SK-N-DZ (cell line): ENCODE measurements at places on chromosomes 3 and 15.

GRCh38 chr3:85758442-85758841 lies 799.7 kb downstream of the CADM2 start:
- DNase-seq, result no peak

DNA sequence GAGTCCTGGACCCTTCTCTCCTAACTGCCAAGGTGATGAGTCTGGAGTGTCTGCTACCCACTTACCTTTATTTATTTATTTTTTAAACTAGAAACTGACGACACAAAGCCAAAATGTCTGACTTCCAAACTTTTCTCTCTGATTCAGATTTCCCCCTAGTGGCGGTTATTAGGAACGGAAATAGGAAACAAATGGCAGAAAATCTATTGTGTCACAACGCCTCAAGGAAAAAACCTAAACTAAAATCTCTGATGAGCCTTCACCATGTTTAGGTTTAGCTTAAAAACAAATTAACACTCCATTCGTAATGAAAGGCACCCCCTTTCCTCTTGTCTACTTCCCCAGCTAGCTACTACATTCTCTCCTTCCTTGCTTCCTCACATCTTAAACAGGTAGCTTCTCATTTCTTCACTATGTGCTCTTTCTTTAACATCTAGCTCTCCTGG lies 94.0 kb upstream of the MEX3B start:
- DNase-seq, result peak; percentile 37

- no peak for DNase-seq
Measured at GRCh38 chr3:174251681-174252080, 607.5 kb upstream of the NAALADL2 start.

DNA sequence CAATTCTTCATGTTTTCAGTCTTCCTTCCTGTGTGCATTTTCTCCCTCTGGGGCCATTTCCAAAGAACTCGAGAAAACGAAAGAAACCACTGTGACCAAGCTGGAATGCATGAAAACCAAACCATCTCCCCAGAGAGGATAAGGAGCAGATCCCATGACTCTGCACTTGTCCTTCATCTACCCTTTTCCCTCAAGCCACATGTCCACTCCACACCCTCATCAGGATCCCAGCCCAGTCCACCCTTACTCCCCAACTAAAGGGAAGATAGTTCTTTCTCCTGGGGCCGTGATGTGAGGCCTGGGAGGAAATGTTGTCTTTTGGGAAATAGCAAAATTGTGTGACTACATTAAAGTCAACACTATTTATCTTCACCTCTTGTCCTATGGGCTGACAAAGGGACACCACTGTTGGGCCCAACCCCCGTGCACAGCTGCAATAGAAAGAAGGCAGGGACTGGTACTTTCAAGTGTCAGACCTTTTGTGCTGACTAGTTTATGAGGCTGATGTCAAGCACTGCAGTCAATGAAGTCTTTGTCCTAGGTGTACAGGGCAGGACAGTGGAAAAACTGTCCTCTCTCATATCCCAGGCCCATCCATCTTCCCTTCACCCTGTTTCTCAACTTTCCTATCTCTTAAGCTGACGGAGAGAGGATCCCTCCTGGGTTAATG lies 487.1 kb upstream of the NR2F2 start:
- DNase-seq, result no peak

DNA sequence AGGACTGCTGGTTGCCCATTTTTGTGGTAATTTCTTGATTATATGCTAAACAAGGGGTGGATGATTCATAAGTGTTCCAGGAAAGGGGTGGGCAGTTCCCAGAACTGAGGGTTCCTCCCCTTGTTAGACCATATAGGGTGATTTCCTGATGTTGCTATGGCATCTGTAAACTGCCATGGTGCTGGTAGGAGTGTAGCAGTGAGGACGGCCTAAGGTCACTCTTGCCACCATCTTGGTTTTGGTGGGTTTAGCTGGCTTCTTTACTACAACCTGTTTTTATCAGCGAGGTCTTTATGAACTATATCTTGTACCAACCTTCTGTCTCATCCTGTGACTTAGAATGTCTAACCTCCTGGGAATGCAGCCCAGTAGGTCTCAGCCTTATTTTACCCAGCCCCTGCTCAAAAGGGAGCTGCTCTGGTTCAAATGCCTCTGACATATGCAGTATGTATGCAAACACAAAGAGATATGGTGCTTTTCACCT lies 46.2 kb downstream of the C3orf38 start:
- no peak for DNase-seq

DNA sequence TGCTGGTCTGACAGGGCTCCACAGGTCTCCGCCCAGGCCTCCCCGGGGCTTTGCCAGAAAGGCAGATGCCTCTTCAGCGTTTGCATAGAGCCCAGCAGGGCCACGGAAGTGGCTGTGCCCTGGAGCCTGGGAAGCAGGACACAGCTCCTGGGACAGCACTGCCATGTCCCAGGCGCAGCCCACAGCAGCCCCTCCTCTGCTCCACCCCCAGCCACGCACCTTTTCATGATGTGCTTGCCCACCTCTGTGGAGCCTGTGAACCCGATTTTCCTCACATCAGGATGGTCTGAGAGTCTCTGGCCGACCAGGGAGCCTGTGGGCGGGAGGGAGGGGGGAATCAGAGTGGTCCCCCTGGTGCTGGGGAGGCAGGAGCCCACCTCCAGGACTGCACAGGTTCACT lies 33.9 kb upstream of the SLC41A3 start:
- no peak for DNase-seq

GRCh38 chr3:15636028-15636709 lies 34.6 kb downstream of the BTD start:
- no peak for DNase-seq

DNA sequence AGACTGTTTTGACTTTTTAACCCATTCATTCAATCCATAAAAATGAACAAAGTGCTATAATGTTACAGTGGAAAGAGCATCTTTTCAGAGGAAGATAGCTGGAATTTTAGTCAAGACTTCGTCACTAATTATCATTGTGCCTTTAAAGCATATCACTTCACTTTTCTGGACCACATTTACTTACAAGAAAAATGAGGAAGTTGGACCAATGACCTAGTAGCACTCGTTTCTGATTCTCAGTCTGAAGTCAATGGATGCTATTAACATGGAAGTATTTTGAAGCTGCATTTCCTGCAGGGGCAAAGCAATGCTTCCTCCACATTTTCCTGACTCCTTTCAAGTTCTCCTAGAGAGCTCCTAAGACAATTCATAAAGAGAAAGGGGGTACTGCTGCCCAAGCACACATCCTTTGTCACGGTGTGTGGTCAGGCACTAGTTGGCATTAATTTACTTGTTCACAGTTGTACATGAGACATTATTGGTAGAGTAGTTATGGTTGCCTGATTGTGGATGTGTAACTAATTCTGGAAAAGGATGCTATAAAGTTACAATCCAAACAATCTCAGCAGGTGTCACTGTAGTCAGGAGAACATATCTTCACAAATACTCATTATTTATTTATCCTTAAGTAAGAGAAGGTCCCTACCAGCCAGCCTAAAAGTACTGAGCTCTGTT lies 1049.1 kb downstream of the FHIT start:
- DNase-seq, result no peak

DNA sequence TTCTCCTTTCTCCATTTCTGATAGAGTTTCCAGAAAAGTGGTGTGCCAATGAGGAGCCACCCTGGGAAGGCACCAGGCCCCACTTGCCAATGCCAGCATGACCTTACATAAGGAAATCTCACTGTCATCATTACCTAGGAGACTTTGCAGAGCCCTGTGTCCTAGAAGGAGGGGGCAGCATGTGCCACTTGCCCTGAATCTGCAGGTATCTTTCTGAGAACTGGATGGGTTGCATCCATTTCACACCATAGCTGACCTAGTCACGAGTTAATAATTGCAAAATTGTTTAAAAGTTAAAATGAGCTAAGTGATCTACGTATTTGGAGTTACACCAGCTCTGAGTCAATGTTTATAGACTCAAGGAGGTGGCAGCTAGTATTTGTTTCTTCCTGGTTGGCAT lies 14.3 kb downstream of the CA12 start:
- DNase-seq, result no peak

GRCh38 chr3:146476094-146476740 lies 6.9 kb upstream of the PLSCR2 start:
- no peak for DNase-seq

DNA sequence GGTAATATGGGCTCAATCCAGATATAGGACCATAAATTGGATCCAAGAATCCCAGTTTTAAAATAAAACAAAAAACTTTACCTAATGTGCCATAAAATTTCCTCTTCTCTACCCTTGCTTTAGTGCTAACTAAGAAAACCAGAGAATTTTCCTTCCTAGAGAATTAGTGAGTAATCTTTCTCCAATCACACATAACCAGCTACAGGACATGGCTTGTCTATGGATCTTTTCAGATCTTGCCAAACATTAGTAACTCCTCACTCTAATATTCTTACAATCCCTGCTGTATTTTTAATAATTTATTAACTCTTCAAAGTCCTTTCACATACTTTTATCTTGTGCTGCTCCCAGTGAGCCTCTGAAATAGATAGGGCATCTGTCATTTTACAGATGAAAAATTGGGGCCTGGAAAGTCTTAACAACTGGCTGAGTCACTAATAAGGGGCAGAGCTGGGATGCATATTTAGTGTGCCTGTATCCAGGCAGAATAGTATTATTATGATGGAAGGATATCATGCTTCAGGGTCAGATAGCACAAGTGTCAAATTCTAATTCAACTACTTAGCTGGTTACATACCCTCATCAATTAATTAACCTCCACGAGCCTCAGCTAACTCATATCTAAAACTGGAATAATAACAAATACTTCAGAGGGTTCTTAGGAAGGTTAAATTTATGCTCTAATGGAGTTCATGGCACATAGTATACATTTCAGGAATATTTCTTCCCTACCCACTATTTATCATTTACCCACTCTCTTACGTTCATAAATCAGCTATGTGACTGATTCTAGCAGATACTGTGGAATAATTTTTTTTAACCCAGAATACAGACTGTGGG lies 5.6 kb downstream of the ZBED2 start:
- no peak for DNase-seq

DNA sequence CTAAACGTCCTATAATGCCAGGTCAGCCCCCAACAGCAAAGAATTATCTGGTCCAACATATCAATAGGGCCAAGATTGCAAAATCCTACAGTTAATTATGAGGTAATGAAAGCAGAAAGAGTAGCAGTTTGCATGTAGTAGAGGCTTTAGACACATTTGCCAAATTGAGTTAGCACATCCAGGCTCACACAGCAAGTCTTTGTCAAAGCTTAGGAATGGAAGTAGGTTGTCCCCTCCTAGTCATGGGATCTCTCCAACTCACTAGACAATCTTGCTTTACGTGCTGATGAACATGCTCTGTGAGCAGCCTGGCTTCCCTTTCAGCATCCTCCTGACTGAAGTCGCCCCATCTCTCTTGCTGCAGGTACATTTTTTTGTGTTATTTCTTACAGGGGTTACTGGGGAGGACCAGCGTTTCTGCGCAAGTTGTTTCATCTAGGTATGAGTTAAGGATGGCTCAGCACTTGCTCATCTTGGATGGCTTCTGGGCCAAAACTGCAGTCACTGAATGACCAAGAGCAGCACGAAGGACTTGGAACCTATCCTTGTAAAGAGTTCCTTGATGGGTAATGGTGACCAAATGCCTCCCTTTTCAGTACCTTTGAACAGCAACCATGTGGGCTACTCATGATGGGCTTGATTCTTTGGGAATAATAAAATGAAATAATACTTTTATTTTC lies 55.9 kb downstream of the SQOR start:
- DNase-seq, result no peak

DNA sequence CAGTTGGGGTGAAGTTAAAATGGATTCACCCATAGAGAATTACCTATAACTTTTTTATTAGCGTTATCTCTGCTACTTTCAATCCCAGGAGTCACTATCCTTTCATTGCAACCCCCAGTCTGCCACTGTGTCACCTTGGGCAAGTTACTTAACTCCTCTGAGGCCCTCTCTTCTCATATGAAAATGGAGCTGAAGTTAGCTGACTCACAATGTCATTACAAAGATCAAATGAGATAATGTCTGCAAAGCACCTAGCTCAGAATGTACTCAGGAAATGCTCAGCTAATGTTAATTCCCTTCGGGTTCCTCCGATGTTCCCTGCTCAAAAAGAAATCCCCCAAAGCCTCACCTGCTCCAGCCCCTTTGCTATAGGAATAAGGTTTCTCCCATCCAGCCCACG lies 50.0 kb downstream of the TRIM42 start:
- no peak for DNase-seq

GRCh38 chr3:126606001-126606400 lies 47.3 kb upstream of the C3orf22 start:
- DNase-seq, result no peak

DNA sequence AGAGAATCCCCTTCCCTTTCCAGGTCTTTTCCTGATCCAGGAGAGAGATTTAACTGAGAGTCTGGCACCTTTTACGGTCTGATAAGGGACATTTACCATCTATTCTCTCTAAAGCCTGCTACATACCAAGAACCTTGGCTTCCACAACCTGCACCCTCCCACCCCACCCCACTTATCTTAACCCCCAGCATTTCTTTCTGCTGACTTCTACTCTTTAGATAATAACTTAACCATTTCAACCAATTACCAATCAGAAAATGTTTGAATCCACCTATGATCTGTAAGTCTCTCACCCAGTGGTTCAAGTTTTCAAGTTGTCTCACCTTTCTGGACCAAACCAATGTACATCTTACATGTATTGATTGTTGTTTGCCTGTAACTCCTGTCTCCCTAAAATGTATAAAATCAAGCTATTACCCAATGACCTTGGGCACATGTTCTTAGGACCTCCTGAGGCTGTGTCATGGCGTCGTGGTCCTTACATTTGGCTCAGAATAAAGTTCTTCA lies 74.0 kb downstream of the MCF2L2 start:
- no peak for DNase-seq

DNA sequence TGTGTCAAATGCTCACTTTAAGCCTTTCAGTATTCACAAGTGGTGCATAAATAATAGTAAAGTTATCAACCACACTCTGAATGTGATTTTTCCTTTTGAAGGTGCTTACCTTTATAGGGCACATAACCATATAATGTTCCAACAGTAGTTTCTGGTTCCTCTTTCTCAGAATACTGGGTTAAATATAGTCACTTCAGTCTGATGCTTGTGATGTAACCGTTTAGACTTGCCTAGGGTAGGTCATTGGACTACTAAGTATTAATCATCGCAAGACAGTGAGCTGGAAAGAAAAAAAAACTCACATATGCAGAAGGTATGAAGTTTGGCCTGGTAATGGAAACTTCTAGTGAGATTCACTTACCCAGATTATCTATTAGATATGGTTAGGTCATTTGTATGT lies 1.9 kb downstream of the KBTBD8 start:
- DNase-seq, result no peak

GRCh38 chr3:182650568-182651128 lies 142.7 kb upstream of the ATP11B start:
- no peak for DNase-seq

- DNase-seq, result no peak
Measured at GRCh38 chr3:124860599-124860998, 26.6 kb downstream of the ITGB5 start.

GRCh38 chr15:90322538-90322937 lies 29.5 kb upstream of the ZNF774 start:
- no peak for DNase-seq
